IMR-90 (cell line): ENCODE measurements at places on chromosomes 6 and 20. TPM values are rescaled to one million over a fixed set of nuclear protein-coding genes. Genes with fewer than 3 reads are reported as not detected.

- DNase-seq: no peak
These were observed 156.2 kb downstream of the BTBD9 start for GRCh38 chr6:38483526-38483925.

DNA sequence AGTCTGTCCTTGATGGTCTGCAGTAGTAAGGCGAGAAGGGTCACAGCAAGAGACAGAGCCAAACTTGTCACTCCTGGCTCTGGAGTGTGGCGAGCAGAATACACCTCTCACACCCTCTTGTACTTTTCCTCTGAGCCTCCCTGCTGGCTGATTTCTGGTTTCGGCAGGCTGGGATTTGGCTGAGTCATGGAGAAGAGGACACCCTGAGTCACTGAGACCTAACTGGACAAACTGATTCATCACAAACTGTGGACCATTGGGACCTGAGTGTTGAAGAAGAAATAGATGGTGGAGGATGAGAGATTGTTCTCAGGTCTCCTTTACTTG, 101.7 kb downstream of the F13A1 start:
- no peak for DNase-seq

DNA sequence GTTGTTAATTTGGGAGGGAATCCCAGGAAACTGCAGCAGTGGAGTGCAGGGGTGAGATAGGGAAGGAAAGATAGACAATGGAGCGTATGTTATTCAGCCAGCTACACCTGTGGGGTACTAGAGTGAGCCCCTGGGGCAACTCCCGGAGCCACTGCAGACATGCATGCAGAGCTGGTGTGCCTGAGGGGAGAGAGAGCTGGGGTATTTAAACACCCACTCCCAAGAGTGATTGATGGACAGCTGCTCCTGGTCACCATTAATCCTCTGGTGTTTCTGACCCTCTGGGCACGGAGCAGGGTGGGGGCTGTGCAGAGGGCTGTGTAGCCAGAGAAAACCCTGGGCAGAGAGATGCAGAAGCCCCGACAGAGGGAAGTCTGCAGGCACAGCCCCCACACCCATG, 146.7 kb upstream of the CDH4 start:
- no peak for DNase-seq

DNA sequence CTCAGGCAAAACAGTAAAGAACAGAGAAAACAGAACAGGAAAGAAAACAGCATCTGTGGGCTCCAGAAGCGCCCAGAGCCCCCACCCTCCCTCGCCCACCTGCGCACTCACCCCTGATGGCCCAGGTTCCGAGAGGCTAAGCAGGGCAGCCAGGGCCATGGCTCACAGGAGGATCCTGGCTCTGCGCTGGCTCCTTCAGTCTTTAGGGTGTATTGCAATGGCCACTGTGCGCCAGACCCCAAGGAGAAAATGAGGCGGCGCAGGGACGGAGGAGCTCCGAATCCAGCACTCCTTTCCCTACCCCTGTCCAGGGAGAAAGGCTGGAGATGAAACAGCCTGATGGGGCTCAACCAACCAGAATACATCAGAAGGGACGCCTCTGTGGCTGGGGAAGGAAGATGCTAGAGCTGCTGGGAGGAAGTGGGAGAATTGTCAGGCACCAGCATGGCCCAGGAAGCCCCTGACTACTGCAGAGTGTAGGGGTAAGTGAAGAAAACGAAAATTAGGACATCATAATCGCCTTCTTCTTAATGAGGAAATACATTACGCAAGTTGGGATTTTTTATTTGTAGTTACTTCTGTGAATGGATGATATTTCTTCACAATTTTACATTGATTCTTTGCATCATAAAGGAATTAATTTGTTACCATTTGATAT, 49.0 kb downstream of the COL11A2 start:
- no peak for DNase-seq

GRCh38 chr6:124964764-124965105, 2.5 kb downstream of the RNF217 start:
- no peak for DNase-seq

DNA sequence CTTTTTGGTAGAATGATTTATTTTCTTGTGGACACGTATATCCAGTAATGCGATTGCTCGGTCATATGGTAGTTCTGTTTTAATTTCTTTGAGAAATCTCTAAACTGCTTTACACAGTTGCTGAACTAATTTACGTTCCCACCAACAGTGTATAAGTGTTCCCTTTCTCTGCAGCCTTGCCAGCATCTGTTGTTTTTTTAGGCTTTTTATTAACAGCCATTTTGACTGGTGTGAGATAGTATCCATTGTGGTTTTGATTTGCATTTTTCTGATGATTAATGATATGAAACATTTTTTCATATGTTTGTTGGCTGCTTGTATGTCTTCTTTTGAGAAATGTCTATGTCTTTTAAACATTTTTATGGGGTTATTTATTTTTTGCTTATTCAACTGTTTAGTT, 196.7 kb downstream of the MOXD1 start:
- no peak for DNase-seq

- DNase-seq: no peak
These were observed 971 bp downstream of the RBCK1 start for GRCh38 chr20:408843-409696.

Gene TBC1D7
- polyA plus RNA-seq: 17.6 and 22.6 TPM in 2 replicates

Gene CCN6
- not detected in 2 replicates for polyA plus RNA-seq

Gene CLPSL2
- polyA plus RNA-seq: not detected in 2 replicates
